Fibroblast of the aortic adventitia (primary cell): ENCODE measurements at places on chromosomes 5 and 9.

GRCh38 chr9:114108016-114108833 lies 9.1 kb upstream of the KIF12 start:
- DNase-seq: peak; percentile 71

DNA sequence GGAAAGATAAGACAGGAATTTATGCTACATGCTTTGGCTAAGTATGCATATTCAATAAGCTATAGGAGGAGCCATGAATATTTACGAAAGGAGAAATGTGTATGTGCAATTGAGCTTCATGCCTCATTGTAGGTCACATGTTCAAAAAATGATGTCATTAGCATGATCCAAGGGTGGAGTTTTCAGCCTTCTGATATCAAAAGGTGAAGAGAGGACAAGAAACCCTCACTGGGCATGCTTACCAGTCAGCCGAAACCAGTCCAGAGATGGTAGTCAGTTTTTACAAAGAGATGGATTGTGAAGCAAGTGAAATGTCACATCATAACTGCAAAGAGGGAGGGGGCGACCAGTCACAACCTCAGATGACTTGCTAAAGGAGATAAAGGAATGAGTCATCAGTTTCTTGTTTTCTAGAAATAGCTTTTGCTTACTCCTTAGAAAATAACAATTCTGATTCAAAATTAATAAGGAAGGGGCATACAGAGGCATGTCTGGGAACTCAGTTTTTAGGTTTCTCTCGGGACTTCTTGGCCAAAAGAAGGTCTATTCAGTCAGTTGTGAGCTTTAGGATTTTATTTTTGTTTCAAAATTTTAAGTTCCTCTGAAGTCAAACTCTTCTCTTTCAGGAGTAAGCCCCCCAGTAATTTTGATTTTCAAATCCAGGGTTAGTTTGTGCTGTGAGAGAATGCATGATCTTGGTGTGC lies 1067.8 kb upstream of the EDIL3 start:
- DNase-seq: no peak

GRCh38 chr5:149770236-149770635 lies 40.1 kb downstream of the PPARGC1B start:
- no peak for DNase-seq

DNA sequence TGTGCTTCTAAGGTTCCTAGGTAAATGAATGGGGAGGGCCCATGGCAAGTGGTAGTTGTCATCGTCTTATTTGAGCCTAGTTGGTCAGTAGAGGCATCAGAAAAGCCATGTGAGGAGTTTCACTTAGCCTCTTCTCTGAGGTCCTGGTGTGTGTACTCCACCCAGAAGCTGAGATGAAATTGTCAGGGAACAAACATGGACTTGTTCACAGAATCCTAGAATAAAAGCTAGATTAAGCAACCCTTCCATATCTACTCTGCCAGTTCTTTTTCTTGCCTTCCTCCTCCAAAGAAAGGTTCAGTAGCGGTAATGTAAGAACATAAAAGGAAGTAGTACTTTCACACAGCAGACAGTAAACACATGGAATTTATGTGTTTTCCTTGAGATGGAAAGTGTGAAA lies 70.4 kb downstream of the ARHGAP26 start:
- no peak for DNase-seq

DNA sequence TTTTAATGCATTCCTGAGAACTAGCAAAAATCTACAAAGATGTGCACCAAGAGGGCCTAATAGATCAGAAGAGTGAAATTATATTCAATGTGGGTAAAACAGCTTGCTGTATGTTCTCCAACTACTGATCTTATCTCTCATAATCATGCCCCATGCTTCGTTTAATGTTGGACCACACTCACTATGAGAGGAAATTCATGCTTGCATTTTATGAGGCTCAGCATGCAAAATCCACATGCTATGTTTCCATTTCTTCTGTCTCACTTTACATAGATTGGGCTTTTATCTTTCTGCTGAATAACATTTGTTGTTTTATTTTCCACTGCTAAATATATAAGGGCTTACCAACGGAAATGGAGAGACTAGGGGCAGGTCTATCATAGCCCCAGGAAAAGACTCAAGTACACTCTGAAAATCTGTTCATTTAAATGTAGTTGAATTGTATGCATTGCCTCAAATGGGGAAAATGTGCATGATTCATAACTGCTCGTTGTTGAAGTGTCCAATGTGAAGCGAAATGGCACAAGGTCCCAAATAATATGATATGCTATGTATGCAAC lies 474.2 kb downstream of the EFNA5 start:
- DNase-seq: no peak

- no peak for DNase-seq
Measured at GRCh38 chr5:138469540-138470321, 4.5 kb downstream of the EGR1 start.

DNA sequence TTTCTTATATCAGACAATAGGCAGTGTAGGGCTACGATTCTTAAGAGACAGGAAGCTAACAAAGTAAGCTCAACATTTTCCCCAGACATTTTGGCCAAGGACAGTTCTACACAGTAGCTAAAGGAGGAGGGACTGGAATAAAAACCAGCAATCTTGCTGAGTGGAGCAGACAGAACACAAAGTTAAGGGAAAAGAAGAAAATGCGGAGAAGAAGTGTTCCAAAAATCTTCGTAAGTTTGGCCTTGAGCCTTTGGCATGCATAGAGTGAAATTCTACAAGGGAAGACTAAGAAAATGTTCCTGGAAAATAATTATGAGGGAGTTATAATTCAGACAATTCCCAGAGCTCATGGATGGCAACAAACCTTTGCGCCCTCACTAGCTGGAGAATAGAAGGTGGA lies 748.0 kb upstream of the CTNND2 start:
- no peak for DNase-seq

GRCh38 chr5:42499016-42499415 lies 75.8 kb downstream of the GHR start:
- DNase-seq: no peak

DNA sequence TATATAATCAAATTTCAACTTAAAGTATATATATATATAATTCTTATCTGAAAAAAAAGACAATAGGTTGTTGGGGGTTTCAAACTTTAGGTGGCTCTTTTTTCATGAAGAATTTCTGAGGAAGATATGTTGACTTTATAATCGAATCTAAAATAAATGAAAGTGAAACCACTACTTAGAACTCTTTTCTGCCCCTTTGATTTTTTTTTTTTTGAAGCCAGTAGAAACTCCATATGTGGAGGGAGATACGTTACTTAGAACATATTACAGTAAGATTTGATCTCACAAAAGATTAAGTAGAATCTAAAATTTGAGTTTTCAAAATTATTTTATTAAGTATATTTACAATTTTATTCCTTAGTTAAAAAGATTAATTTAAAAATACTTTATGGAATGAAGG lies 96.9 kb downstream of the ATG10 start:
- peak; percentile 8 for DNase-seq

- DNase-seq: no peak
Measured at GRCh38 chr5:3430691-3431090, 164.9 kb upstream of the IRX1 start.

DNA sequence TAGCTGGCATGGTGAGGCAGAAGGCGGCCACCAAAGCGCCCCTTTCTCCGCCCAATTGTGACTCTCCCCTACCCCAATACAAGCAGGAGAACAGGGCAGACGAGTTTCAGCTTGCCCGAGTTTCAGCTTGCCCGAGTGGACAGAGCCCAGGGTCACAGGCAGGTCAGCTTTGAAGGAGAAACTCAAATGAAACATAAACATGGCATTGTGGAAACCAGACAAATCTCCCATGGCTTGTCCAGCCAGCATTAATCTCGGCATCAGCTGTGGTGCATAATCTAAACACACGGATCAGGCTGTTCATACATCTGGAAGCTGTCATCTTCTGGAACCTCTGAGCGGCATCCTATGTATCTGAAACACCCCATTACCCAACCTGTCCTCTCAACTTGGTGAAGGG lies 16.9 kb downstream of the PTCH1 start:
- peak; percentile 44 for DNase-seq

GRCh38 chr9:78786794-78787193 lies 489.9 kb downstream of the PSAT1 start:
- no peak for DNase-seq

DNA sequence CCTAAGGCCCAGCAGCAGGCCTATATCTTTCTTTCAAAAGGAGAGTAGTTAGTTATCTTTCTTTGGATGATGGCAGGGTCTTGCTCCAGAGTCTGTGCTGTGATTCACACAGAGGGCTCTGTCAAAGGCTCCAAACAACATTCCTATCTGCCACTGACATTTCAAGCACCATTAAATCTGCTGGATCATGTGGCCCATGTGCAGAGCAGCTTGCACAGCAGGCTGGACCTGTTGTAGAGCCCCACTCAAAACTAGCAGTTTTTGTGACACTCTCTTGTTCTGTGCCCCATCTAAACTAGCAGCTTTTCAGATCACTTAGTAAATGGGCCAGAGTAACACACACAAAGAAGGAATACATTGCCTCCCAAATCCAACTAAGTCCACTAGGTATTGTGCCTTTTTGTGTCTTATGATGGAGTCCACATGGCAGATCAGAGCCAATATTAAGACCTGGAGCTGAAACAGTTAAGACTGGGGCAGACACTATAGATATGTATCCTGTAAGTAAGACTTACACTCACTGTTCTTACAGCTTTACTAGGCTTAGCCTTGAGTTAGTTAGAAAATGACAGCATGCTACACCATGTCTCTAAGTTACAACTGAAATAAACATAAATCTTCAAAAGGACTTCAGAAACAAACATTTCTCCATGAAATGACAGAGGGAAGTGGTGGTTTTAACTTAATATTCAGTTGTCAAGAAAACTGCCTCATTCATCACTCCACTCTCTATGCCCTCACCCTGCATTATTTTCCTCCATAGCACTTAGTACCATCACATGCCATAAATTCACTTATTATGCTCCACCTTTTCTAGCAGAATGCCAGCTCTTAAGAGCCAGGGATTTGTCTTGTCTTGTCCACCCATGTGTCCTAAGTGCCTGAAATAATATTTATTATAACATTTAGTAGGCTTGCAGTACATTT lies 400.9 kb downstream of the RAB3C start:
- no peak for DNase-seq

GRCh38 chr5:67168069-67168468 lies 28.5 kb downstream of the CD180 start:
- no peak for DNase-seq

DNA sequence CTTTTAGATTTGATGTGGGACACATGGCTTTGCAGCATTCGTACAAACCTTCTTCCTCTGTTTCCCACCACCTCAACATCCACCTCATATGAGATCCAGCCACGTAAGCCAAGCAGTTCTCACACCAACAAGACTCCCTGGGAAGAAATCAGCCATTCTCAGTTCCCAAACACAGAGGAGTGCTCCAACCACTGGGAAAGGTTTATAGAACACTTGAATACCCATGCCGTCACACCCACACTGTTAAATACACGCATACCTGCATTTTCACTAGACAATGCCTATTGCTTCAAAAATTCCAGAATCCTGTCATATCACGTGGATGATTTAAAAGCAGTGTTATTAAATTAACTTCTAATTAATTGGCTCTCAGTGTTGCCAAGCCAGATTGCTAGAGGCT lies 347.3 kb downstream of the ENC1 start:
- DNase-seq: no peak

- no peak for DNase-seq
Measured at GRCh38 chr5:170429014-170429413, 39.8 kb upstream of the KCNMB1 start.

DNA sequence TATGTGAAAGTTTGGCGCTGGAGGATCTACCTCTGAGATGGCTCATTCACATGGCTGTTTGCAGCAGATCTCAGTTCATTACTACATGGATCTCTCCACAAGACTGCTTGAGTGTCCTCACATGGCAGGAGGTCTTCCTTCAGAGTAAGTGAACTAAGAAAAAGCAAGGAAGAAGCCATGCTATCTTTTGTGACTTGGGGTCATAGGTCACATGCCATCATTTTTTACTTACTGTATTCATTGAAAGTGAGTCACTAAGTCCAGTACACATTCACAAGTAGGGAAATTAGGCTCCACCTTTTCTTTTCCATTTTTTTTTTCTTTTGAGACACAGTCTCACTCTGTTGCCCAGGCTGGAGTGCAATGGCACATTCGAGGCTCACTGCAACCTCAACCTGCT lies 8.7 kb upstream of the CDKN2AIPNL start:
- peak; percentile 22 for DNase-seq

GRCh38 chr5:90777959-90778358 lies 219.4 kb downstream of the ADGRV1 start:
- DNase-seq: no peak

DNA sequence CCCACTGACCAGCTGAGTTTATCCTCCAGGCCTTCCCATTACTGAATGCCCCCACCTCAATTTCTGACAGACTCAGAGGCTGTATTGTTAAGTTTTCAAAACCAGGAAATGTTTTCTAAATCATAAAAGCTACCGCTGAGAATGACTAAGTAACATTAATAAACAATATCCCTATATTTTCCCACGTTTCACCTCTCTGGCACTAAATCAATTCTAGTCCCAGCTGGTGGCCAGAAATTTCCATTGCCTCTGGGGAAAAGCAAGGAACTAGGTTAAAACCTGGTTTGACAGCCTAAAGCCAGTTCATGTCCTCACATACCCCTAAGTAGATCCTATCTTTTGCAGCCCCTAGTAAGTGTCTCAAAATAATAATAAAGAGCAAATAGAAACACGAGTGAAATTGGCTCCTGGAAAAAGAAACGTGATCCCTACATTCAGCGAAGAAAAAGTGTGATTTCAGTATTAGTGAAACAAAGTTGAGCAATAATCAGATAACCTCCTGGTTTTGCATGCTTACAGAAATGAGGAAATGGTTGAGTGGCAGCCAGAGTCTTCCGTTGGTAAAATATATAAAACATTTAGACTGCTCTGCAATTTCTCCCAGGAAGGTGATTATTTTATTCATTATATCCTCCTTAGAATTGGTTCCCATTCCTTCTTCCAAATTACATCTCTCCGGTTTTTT lies 110.9 kb downstream of the ESM1 start:
- peak; percentile 62 for DNase-seq

- DNase-seq: no peak
Measured at GRCh38 chr5:17240487-17240886, 23.1 kb downstream of the BASP1 start.

- DNase-seq: peak; percentile 93
Measured at GRCh38 chr5:126433701-126434100, 10.5 kb downstream of the GRAMD2B start.

DNA sequence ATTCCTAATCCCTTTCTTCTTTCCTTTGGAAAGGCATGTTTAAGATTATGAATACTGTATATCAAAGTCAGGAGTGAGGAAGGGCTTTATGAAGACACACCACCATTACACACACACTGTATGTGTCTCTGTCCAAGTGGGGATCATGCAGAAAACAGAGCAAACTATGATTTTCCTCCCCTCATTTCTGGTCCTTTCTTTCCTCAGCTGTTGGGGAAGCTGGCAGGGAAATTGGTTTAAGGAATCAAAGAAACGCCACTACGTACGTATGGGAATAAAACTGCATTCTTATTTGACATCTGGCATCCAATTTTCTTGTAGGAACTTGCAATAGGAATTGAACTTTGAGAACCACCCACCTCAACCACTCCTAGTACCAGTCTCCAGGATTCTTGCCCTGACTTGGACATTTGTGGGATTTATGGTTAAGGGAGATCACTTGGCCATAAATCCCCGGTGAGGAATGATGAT lies 125.8 kb downstream of the PDE4D start:
- DNase-seq: no peak
